ENCODE measurements at places on chromosomes 1 and 21.

DNA sequence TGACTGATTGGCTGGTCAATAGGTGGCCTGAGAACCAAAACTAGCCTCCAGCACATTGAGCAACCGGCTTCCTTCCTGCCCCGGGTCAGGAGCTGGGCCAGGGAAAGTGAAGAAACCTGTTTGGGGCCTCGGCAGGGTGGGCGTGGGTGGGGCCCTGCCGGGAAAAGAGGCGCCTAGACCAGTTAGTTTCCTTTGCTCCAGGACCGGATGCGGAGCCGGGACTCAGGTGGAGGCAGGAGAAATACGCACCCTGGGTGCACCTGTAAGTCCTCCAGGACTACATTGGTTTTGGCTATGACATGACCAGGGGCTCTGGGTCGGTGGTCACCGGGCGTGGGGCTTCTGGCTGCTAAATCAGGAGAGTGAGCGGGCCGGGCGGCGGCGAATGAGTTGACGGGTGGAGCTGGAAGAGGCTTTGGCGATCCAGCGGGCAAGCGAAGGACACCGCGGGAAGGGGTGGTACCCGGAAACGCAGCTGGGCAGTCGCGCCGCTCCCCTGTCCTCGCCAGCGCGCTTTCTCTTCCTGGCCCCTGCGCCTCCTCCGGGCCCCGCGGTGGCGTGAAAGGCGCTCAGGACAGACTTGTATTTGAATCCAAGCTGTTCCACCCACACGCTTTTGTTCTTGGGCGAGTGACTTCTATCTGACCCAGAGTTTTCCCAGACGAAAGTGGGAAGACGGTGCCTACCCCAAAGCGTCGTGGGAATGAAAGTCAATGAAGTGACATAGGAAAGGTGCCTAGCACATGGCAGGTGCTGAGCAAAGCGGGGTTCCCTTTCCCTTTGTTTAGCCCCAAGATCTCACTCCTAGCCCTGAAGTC, 30.6 kb upstream of the JUN start:
- no peak for DNase-seq

- DNase-seq, result peak; percentile 41
These were observed 68.6 kb upstream of the RUNX3 start for GRCh38 chr1:24998563-24999245.

DNA sequence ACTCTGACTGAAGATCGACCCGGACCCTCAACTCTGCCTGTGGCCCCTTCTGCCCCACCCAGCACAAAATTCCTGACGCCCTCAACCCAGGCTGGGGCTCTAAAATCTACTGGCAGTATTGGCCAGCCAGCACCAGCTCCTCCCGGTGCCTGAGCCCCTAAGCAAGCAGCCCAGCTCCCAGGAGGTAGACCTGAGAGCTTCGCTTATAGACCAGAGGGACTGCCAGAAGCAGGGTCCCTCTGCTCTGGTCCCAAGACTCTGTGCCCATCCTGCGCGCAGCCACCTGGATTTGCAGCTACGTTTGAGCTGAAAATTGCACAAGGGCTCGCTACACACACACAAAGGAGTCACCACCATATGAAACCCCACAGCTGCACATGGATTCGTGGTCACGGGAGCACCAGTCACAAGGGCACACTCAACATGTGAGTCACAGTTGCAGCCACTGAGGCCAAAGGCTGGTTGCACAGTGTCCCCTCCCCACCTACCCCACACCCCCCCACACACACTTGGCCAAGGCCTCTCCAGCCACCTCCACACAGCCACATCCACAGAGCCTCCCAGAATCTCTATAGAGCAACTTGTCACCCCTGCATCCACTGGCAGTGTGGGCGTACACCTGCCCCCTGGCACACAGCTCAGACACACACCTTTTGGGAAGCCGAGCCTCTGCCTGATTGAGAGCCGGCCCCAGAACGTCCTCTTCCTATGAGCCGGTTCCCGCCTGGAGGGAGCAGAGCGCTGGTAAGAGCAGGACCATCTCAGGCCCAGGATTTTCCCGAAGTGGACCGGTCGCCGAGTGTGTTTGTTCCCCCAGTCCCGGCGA, 1.1 kb upstream of the DMBX1 start:
- no peak for DNase-seq

- DNase-seq, result no peak
These were observed 37.1 kb downstream of the SNX7 start for GRCh38 chr1:98698625-98699024.

DNA sequence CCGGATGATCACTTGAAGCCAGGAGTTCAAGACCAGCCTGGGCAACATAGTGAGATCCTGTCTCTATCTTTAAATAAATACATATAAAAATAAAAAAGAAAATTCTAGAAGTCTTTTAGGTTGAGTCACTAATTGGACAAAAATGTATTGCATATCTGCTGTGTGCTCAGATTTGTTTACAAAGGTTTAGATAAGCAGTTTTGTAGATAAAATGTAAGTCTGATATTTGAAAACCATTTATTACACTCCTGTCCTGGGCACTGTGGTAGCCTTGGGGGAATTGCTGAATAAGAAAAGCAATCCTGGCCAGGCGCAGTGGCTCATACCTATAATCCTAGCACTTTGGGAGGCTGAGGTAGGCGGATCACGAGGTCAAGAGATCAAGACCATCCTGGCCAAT, 11.6 kb downstream of the GMEB1 start:
- no peak for DNase-seq

GRCh38 chr1:56820755-56821461, 1.7 kb upstream of the FYB2 start:
- DNase-seq, result peak; percentile 88

GRCh38 chr1:91761295-91761721, 124.6 kb downstream of the TGFBR3 start:
- no peak for DNase-seq

DNA sequence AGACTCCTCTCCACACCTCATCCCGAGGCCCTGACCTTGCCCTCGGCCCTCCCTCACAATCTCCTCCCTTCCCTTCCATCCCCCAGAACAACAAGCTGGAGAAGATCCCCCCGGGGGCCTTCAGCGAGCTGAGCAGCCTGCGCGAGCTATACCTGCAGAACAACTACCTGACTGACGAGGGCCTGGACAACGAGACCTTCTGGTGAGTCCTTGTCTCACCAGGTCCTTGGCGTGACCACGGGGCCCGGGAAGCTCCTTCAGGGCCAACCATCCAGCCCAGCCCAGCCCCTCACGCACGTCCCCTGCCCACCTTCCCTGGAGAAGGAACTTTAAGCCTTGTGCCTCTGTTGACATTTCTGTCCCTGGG, 15.6 kb downstream of the PODN start:
- no peak for DNase-seq

GRCh38 chr21:38813143-38813542, 7.4 kb downstream of the ETS2 start:
- DNase-seq, result no peak

GRCh38 chr1:20871419-20871818, 84.3 kb upstream of the HP1BP3 start:
- no peak for DNase-seq

- DNase-seq, result no peak
These were observed 268.2 kb upstream of the NR5A2 start for GRCh38 chr1:199759268-199759730.

DNA sequence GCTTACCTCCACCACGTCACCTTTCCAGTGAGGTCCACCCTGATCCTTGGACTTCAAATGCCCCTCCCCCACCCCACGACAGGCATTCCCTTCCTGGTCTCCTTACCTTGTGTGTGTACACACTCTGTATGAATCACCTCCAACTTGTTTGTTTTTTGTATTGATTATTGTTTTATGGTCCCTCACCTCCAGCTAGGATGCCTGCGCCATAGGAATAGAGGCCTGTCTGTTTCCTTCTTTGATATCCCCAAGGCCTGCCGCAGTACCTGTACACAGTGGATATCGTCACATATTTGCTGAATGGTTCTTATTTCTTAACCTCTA, 219.6 kb upstream of the POU3F1 start:
- DNase-seq, result no peak
